Ovary (tissue), 10 donors: ENCODE measurements at places on chromosomes 4 and X. TPM values are rescaled to one million over a fixed set of nuclear protein-coding genes. Genes with fewer than 3 reads are reported as not detected.

The GNRHR gene
- 0.10 TPM for polyA plus RNA-seq

The OR13H1 gene
- polyA plus RNA-seq, result not detected

The TRMT10A gene
- polyA plus RNA-seq, result 4.6 TPM

The CT45A5 gene
- polyA plus RNA-seq, result not detected

The TRPC3 gene
- polyA plus RNA-seq, result 0.58 TPM

DNA sequence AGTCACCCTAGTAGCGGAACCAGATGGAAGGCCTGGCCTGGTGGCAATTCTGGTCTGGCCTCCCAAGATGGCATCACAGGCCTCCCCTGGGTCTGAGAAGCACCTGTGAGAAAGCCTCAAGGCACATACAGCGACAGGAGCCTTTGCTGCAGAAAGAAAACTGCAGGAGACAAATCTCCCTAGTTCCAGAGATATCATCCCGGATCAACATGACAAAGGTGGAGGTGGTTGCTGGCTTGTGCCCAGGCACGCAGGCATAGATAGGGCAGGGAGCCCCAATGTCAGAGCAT lies 93.6 kb downstream of the BCOR start:
- no peak for DNase-seq

DNA sequence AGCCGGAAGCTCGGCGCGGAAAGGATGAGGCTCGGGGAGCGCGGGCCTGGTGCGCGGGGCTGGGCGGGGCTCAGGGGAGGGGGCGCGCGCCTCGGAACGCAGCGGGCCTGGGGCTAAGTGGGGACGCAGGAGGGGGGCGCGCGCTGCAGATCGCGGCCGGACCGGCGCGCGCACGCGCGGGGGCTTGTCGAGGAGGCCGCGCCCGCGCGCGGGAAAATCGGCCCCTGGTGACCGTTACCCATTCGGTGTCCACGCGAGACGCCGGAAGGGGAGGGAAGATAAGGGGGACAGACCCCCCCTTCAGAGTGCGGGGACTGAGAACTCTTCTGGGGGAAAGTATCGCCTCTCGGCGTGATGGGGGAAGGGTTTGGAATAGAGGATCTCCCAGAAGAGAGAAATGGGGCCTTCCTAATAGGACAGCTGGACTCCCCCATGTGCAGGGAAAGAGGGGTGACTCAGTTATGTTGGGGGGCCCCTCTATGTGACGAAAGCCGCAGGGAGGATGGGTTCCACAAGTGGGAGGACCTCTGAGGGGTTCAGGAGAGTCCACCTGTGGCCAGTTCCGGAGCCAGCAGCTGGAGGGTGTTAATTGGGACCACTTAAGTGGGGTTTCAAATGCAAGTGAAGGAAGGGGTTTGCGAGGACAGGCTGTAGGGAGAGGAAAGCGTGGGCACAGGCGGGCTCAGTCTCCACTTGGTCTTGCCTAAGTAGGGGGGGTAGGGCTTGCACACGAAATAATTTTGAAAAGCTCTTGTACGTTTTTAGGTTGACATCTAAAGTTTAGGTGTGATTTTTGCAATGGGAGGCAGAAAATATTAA lies 584 bp downstream of the SUV39H1 start:
- DNase-seq, result peak; percentile 42

DNA sequence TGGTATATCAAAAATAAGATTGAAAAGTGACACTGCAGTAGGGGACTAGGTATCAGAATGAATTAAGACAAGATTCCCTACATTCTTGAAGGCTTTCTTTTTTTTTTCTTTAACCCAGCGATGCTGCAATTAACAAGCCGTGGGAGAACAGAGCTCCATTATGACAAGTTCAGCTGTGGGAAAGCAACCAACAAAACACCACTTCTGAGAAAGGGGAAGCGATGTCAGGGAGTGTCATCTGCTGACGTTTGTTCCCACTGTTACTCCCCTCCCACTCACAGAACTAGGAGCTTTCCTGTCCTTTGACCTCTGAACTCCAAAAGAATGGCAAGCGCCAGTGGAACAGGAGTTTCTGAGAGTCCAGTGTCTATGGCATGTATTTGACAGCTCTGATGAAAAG lies 90.2 kb upstream of the SLITRK2 start:
- DNase-seq, result no peak

GRCh38 chr4:20376070-20376469 lies 124.4 kb downstream of the SLIT2 start:
- no peak for DNase-seq
